ENCODE measurements at places on chromosomes 1 and 21. TPM values are rescaled to one million over a fixed set of nuclear protein-coding genes. Genes with fewer than 3 reads are reported as not detected.

The BMP8B gene
- total RNA-seq, result 0.08 TPM

The SPRR3 gene
- not detected for total RNA-seq

The SELE gene
- not detected for total RNA-seq

The CFHR5 gene
- not detected for total RNA-seq

The THEM5 gene
- total RNA-seq, result not detected

The ITLN2 gene
- total RNA-seq, result not detected

The ERICH3 gene
- total RNA-seq, result not detected

The FMOD gene
- not detected for total RNA-seq

GRCh38 chr1:152410599-152410998 is 3.5 kb downstream of the CRNN start:
- no peak for ATAC-seq

GRCh38 chr1:225343618-225344017 is 84.2 kb downstream of the LBR start:
- no peak for ATAC-seq

DNA sequence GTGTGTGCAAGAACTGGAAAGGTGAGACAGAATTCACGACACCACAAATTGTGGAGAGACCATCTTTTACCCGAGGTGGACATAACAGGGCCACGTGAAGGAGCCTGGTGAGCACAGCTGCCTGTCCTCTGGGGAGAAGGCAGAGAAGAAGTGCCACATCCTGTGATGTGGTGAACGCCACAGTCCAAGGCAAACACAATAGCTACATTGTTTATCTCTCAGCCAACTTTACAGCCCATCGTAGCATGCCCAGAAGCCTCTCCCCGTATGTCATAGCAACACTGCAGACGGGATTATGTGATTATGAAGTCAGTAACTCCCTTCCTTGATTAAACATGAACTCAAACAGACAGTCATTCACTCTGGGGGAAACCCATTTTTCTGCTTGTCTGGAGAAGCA is 612.2 kb downstream of the SMYD3 start:
- no peak for ATAC-seq

- no peak for ATAC-seq
Observed at GRCh38 chr1:178241837-178242236, 147.9 kb downstream of the RASAL2 start.

DNA sequence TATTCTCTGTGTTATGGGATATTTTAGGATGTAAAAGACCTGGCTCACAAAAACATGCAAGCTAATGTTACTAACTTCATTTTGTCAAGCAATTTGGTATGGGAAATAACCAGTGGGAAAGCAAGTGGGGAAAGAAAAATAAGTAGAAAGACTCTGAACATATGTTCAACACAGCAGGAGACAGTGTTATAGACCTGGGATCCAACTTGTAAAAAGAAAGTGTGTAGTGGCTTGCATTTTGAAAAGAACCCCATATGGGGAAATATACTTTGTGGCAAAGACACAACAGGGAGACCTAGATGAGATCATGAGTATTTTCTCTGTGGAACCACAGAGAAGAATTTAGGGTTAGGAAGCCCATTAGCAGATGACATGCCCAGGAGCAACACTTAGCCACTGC is 212.7 kb upstream of the NRIP1 start:
- ATAC-seq, result no peak

- peak; percentile 8 for ATAC-seq
Observed at GRCh38 chr1:54764922-54765561, 719 bp upstream of the PARS2 start.

- ATAC-seq, result no peak
Observed at GRCh38 chr1:202155478-202156021, 4.9 kb downstream of the PTPN7 start.

DNA sequence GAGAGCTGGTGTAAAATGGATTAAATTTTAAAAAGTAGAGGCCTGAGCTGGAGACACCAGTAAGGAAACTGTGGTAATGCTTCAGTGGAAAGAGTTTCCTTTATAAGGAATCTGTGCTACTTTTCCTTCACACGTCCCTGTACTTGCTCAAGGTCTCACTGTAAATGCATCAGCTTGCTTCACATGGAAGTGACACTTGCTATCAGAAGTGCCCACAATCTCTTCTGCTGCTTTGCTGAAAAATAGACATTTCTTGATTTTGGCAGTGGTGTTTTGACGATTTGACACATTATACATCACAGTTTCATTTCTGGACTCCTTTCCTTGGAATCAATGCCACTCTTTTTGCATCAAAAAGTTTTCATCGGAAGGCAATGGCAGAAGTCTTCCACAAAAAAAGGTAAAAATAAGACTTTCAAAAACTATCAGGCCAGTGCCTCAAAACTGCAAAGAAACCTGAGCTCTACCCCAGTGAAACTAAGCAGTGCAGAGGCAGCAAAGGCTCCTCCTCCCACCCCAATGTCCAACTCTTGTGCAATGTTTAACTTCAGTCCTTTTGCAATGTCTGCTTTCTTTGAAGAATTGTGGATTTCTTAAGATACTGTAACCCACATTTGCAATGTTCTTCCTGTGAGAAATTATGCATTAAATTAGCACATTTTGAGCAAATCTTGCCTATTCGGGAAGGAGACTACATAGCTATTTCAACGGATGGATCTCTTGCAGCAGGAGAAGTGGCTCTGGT is 18.4 kb upstream of the TSPAN2 start:
- no peak for ATAC-seq

DNA sequence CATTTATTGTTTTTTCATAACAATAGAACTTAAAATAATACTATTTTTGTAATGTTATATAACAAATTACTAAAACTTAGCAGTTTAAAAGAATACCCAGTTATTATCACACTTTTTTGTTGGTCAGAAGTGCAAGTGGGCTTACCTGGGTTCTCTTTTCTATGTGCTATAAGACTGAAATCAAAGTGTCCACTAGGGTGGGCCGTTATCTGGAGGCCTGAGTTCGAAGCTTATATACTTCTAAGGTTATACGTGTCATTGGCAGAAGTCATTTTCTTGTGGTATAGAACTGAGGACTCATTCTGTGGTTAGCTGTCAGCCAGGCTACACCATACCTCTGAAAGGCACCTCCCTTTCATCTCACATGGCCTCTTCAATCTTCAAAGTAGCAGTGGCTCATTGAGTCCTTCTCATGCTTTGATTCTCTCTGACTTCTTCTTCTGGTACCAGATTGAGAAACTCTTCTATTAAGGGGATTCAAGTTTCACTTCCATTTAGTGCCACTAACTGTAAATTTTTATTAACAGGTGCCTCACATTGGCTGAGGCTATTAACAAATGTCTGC is 414.3 kb downstream of the AMY1C start:
- ATAC-seq, result no peak

DNA sequence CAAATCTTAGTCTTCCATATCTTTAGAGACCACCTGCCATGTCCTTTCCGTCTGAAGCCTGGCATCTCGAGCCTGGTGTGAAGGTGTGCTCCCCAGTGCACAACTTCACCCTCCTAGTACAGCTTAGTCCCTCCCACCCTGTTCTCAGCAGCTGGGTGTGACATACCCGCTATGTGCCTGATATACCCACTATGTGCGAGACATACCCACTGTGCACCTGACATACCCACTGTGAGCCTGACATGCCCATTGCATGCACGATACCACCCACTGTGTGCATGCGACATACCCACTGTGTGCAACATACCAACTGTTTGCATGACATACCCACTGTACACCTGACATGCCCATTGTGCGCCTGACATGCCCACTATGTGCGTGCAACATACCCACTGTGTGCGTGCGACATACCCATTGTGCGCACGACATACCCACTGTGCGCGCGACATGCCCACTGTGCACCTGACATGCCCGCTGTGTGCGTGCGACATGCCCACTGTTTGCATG is 3.0 kb upstream of the RRP1 start:
- no peak for ATAC-seq

DNA sequence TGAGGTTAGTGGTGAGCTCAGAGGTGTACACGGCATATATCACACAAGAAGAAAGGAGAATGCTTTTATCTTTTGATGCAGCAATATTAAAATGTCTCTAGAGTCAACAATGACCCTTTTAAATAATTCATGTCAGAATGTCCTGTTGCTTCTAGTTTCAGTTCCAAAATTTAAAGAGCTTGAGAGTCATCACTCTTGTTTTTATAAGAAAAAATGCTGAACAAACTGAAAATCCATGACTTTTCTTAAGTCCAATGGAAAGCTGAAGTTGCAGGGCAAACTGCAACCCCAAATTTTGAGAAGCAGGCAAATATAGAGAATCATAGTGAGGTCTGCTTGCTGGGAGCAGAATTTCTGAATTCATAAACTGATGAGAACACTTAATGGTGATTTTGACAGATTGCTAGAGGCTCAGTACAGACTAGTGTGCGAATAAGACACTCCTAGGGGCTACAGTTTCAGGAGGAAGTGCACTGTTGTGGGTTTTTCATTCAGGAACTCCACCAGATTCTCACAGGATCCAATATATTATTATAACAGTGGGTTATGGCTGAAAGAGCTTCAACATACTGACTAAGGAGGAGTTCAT is 135.1 kb downstream of the CLIC6 start:
- ATAC-seq, result no peak

- no peak for ATAC-seq
Observed at GRCh38 chr1:32772281-32773017, 44.7 kb downstream of the YARS1 start.

- ATAC-seq, result no peak
Observed at GRCh38 chr1:102693345-102693744, 415.0 kb downstream of the COL11A1 start.

DNA sequence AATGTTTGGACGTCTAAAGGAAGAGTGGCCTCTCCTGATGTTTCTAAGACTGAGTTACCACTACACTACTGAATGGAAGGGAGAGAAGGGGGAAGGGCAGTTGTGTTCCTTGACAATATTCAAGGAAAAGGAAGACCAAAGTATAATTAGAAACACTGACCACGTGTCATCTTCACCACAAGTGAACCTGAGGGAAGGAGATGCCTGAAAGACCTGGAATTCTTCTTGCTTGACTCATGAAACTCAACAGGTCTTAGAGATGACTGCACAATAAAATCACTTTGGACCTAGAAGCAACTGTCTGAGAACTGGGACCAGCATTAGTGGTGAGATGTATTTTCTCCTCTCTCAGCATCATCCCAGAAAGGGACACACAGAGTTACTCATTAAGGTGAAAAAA is 56.7 kb downstream of the PTPN14 start:
- ATAC-seq, result no peak

DNA sequence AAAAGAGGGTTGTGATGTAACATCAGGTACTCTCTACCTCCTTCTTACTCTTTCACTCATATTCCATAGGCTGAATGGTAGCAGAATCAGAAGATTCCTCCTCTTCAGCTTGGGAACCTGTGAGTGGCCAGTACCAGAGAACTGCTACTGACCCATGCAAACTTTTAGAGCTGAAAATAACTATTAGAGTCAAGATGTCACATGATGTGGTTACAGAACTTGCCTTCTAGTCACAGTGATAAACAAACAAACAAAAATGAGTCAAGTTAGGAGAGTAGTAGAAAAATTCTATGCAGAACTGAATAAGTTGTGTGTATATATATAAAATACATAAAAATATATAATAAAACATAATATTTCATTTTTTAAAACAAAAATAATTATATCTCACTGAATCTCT is 47.6 kb upstream of the RGS1 start:
- no peak for ATAC-seq

DNA sequence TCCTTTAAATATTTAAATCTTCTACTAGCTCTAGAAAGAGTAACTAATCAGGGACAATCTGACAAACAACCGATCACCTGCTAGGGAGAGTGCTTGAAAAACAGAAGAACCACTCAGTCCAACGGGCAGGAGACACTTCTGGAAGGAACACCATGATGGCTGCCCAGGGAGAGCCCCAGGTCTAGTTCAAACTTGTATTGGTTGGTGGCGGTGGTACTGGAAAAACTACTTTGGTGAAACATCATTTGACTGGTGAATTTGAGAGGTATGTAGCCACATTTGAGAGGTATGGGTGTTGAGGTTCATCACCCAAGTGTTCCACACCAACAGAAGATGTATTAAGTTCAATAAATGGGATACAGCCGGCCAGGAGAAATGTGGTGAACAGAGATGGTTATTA is 4.8 kb upstream of the WDR47 start:
- ATAC-seq, result no peak

DNA sequence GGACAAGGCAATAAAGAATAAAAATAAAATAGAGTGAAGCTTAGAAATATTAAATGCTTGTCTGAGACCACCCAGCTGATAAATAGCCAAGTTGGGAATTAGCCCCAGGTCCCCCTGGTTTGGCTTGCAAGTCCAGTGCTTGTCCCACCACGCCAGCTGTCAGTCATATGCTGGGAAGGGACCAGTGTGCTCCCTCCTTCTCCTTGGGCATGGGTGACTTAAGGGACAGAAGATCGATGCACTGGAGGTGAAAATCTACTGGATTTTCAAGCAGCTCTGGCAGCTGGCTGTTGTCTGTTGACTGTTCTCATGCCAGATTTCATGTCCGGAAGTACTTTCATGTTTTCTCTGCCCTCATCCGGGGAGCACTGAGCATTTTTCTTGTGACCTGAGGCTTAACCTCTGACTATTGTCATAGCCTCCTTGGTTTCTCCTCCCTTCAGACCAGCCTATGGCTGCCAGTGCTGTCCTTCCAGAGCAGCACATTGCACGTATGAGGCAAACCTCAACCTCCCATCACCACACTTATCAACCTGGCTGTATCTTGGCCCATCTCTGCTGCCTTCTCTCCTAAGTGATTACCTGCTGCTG is 12.4 kb downstream of the LMOD1 start:
- no peak for ATAC-seq

DNA sequence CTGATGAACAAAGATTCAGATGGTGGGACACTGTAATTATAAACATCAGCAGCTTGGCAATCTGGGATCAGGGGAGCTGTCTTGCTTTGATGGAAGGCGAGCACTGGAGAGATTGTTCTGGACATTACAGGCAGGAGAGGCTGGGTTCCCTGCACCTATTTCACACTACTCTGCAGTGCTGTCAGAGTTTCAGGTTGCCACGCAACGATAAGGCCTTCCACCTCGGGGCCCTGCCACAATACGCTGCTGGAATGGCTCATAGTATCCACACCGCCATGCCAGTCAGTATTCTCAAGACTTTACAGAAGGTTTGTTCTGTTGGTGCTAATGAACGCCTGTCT is 96.8 kb downstream of the GLIS1 start:
- ATAC-seq, result no peak

- peak; percentile 61 for ATAC-seq
Observed at GRCh38 chr1:1806890-1807289, 28.6 kb upstream of the NADK start.
